ENCODE measurements at places on chromosomes 7 and 10.
A peak's percentile ranks its signal among the peaks of the same experiment; 100 is the strongest.

DNA sequence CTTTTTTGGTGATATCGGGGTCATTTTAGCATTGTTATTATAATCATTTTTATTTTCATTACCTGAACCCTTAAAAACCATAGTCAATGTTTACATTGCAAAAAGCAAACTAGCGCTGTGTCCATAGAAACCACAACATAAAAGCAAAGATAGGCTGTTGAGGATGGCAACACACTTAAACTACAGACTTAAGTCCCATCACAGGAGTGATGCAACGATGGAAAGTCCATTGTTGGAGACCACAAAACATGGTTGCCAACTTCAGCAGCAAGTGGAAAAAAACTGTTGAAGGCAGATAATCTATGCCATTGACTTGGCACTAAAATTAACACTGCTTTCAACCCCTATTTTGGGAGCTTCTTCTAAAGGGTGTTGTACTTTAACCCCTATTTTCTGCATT lies 398.8 kb upstream of the IGFBP3 start:
- no peak for DNase-seq

DNA sequence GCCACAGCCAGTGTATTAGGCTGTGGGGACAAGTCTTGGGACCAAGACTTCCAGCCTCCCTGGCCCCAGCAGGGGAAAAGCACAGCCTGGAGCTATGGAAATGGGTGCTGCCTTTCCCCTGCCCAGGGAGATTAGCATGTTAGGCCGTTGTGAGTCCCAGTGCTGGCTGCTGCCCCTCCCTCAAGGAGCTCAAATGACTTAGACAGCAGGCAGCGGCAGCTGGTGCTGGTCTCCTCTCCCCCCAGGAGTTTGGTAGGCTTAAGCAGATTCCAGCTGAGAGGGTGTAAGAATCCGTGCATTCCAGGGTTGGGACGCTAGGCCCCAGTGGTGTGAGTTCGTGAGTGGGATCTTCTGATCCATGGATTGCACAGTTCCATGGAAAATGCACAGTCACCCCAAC lies 301.5 kb upstream of the PHF14 start:
- DNase-seq: no peak

DNA sequence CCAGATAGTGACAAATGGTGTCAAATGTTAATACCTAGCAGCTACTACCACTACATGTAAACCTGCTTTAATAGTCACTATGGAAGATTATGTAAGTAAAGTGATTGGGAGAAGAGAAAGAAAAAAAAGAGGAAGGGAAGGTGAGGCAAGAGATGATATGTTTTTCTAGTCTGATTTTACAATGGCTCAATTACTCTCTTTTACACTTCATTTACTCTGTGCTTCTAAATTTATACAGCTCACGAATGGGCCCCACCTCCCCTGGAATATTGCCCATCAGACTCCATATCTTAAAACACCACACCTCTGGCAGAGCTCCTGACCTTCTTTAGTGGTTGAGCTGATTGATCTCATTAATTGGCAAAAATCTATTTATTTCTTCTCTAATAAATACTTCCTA lies 28.0 kb upstream of the IKZF1 start:
- DNase-seq: no peak

- no peak for DNase-seq
These were observed 711 bp downstream of the HIP1 start for GRCh38 chr7:75737856-75738603.

DNA sequence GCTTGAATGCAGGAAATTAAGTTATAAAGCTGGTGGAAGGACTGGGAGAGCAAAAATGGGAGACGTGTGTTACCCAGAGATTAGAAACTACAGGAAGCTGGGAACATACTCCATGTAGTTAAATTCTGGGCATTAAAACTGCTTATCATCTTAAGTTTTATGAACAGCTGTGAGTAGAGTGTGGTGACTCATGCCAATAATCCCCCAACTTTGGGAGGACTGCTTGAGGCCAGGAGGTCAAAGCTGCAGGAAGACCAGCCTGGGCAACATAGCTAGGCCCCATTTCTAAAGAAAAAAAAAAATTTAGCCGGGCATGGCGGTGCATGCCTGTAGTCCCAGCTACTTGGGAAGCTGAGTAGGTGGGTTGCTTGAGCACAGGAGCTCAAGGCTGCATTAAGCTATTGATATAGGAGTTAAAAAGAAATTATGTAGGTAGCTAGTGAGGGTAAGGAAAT lies 56.2 kb upstream of the SEPHS1 start:
- no peak for DNase-seq

DNA sequence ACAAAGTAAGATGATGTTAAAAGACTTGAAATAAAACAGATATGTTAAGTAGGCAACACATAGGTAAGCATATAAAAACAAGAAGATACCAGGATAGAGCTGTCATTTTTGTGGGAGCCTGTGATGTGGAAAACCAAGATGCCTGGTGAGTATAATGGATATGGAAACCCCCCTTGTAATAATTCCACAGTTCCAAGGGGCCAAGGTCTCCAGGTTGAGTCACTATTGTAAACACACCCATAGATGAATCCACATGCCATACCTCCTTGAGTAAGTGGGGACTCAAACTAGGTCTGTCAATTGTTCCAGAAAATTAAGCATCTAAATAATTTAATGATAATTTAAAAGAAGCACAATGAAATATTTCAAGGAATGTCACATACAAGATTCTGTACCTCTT lies 15.9 kb downstream of the CAV1 start:
- no peak for DNase-seq

GRCh38 chr7:155225516-155225915 lies 72.2 kb upstream of the INSIG1 start:
- no peak for DNase-seq

- no peak for DNase-seq
These were observed 65.5 kb downstream of the C10orf143 start for GRCh38 chr10:130045091-130045652.

- DNase-seq: no peak
These were observed 107.4 kb downstream of the STRA8 start for GRCh38 chr7:135341049-135341448.

DNA sequence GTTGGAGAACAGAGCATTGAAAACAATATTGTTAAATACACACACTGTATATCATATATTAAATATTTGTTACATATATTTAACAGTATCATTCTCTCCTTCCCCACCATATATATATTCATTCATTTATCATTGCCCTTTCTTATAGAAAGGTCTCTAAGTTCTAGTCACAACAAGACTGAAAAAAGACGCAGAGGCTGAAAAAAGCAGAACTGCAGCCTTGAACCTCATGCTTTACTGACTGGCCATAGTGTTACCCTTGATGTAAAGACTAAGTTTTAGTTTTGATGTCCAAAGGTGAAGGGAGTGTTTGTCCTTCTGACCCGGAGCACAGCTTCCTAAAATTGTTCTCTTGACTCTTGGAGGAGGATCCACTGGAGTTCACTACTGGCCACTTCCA lies 247.9 kb downstream of the PTEN start:
- no peak for DNase-seq

GRCh38 chr7:130441408-130441869 lies 623 bp upstream of the CEP41 start:
- no peak for DNase-seq

DNA sequence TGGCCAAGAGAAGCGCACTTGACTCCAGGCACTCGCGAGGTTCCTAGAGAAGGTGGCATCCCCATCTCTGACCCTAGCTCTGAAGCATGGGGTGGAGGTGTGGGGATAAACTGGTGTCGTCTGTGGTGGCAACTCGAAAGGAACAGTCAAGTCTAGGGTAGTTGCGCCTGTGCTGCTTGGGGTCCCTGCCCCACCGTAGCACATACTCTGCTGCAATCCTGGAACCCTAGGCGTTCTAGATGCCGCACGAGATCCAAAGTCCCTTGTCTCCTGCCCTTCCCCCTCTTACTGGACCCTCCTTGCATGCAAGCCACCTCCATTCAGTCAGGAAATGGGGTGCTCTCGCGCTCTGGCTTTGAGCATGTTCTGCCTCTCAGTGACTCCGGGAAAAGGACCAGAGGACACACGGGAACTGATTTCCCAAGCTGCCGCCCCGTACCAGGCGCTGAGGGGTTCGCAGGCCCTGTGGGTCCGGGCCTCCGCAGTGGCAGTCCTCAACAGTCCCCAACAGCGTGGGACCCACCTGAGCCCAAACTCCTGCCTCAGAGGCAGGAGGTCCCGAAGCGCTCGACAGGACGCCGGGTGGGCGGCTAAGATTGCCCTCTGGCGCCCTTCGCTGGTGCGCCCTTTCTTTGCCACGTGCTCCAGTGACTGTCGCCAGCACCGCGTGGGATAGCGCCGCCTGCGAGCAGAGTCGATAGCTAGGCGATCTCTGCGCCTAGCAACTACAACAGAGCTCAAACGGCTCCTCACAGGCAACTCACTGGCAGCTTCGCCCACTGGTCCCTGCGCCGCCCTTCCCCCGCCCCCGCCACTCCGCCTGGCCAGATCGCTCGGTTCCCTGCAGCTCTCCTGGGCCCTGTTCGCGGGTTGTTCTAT lies 452.0 kb downstream of the REEP3 start:
- no peak for DNase-seq

DNA sequence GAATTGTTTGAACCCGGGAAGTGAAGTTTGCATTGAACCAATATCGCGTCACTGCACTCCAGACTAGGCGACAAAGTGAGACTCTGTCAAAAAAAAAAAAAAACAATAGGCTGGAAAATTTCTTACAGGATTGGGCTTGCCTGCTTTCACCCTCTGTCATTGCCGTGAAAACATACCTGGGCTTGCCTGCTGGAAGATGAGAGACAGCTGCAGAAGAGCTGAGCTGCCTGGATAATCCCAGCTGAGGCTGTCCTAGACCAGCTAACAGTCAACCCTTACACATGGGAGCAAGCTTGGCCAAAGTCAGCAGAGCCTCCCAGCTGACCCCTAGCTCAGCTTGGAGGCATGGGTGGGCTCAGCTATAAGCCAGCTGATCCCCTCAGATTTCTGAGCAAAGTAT lies 306.2 kb downstream of the CCSER2 start:
- no peak for DNase-seq

DNA sequence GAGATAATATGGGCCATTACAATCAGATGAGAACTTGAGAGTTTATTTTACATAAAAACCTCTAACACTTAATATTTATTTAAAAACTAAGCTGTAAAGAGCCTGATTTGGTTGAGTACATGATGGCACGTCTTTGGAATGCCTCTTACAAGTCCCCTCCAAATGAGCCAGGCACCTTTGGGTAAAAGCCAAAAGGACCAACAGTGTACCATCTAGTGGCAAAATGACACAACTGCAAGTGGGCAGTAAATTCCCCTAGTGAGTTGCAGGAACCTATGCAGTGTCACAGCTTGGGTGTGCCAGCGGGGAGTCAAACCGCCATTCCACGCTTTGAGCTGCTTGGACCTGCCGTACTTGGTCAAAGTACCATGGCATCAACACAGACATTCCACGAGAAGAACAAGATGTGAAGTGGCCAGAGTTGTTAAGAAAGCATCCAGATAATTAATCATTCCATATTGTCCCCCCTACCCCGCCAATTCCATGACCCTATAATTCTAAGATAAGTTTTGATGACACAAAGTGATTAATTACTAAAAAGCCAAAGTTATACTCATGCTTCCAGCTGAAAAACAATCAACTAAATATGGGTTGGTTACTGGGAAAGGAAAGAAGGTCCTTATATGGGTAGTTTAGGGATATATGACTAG lies 115.2 kb downstream of the SORBS1 start:
- DNase-seq: peak; percentile 18

GRCh38 chr10:104472505-104472904 lies 118.9 kb downstream of the CFAP58 start:
- DNase-seq: no peak

GRCh38 chr7:111933609-111934008 lies 272.6 kb downstream of the DOCK4 start:
- no peak for DNase-seq

DNA sequence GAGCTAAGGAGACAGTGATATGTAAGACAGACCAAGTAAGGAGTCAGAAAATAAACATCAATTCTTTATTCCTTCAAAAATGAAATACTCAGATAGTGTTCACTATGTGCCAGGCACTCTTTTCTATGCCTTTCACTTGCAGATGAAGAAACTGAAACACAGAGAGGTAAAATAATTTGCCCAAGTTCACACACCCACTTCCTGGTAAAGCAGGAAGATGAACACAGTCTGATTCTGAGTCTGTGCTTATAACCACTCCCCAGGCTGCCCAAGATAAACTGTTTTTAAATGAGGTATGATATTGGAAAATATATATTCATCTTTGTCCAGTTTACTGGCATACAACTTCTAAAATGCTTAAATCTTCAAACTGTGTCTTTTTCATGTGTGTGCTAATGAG lies 294.4 kb upstream of the NPVF start:
- no peak for DNase-seq

GRCh38 chr7:1681581-1681980 lies 11.5 kb downstream of the ELFN1 start:
- DNase-seq: no peak

GRCh38 chr10:84265418-84265817 lies 20.6 kb downstream of the RGR start:
- DNase-seq: no peak

GRCh38 chr7:99489235-99489634 lies 10.8 kb downstream of the ZNF394 start:
- DNase-seq: no peak

- DNase-seq: no peak
These were observed 310.7 kb downstream of the CALN1 start for GRCh38 chr7:72101444-72101843.

- DNase-seq: no peak
These were observed 81.0 kb downstream of the PKD1L1 start for GRCh38 chr7:47867286-47867685.

DNA sequence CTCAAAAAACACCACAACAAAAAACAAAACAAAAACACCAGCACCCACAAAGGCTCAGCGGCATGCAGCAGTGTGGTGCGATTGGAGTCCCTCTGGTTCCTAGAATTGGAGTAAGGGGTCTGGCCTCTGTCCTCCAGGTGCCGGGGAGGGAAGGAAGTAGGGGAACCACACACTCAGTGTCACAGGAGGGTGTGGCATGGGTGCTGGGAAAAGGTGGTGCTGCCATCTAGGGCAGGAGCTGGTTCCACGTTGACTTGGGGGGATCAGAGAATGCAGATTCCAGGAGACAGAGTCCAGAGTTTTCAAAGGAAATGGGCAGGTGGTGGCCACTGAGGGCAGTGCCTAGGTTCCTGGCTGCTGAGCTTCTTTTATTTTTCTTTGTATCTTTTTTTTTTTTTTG lies 19.8 kb upstream of the WIPI2 start:
- DNase-seq: no peak

GRCh38 chr10:31121757-31122577 lies 90.3 kb upstream of the ZNF438 start:
- no peak for DNase-seq

DNA sequence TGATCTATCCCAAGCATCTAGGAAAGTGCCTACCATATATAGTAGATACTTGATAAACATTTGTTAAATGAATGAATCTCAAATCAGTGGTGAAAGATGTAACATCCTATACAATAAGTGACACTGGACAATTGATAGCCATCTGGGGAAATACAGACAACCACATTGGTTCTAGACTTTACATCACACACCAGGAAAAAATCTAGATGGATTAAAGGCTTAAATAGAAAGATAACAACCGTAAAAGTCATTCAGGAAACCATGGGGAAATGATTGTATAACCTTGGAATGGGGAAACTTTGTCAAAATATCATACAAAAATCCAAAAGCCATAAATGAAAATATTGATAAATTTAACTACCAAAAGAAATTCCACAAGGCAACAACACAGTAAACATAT lies 7.0 kb upstream of the GARIN1A start:
- no peak for DNase-seq
